ENCODE measurements at places on chromosomes 1 and 21.

DNA sequence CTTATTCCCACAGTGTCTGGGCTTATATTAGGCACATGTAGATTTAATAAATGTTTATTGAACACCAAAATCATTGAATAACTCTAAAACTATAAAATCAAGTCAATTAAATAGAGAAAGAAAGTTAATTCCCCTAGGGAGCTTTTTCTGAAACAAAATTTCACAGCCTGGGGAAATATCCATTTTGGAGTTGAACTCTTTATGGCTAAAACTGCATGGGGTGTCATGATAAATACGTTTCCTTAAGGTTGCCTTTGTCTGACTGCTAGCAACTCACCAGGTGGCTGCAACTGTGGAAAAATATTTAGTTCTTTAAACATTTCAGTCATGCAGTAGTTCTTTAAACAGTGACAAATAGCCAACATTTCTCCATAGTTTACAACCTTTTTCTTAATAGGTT is 496.1 kb downstream of the LRRIQ3 start:
- DNase-seq, result no peak

GRCh38 chr1:28898405-28898881 is 15.9 kb upstream of the EPB41 start:
- no peak for DNase-seq

DNA sequence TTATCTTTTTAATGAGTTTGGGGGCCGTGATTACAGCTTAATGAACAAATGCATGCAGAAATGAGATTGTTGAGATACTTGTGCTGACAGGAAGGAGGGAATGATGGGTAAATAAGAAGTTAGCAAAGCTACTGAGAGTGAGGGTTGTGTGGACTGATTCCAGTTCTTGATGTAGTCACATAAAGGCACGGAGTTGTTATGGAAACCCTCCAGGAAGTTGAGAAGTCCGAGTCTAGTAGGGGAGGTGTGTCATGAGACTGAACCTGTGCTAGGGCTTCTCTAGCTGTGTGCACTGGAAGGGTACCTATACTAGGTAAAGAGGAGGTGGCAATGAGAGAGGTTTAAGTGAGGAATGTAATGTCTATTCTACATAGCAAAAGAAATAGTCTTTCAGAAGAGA is 475.7 kb downstream of the USP25 start:
- no peak for DNase-seq

GRCh38 chr1:86928819-86929218 is 14.4 kb downstream of the HS2ST1 start:
- DNase-seq, result no peak

- DNase-seq, result peak; percentile 62
Observed at GRCh38 chr1:117060441-117061317, 553 bp downstream of the TTF2 start.

- DNase-seq, result no peak
Observed at GRCh38 chr21:32112195-32112594, 166.7 kb downstream of the MIS18A start.

GRCh38 chr1:111736548-111737215 is 2.5 kb downstream of the INKA2 start:
- no peak for DNase-seq

GRCh38 chr1:160741092-160741501 is 2.0 kb downstream of the SLAMF7 start:
- no peak for DNase-seq

GRCh38 chr1:224696891-224697765 is 81.0 kb downstream of the CNIH3 start:
- DNase-seq, result no peak
